ENCODE measurements at places on chromosomes 1 and 21. TPM values are rescaled to one million over a fixed set of nuclear protein-coding genes. Genes with fewer than 3 reads are reported as not detected.

FOXD2 gene
- 4.6 TPM for total RNA-seq

GRCh38 chr21:32844653-32845436, 73.3 kb upstream of the PAXBP1 start:
- DNase-seq = no peak
- H3K4me1 ChIP-seq = no peaks in the 10 kb centered on the region

- H3K27ac ChIP-seq = no peak overlapping the region
- H3K27me3 ChIP-seq = no peaks in the 10 kb centered on the region
- 0 out of 2 replicates have a peak, but pooled peaks cover 4% of the 10 kb centered on the region for H3K4me1 ChIP-seq
- H3K4me3 ChIP-seq = peak overlapping the region; percentile 67
- no peaks in the 10 kb centered on the region for H3K36me3 ChIP-seq
These were observed 62.4 kb downstream of the CD247 start for GRCh38 chr1:167455786-167456446.

DNA sequence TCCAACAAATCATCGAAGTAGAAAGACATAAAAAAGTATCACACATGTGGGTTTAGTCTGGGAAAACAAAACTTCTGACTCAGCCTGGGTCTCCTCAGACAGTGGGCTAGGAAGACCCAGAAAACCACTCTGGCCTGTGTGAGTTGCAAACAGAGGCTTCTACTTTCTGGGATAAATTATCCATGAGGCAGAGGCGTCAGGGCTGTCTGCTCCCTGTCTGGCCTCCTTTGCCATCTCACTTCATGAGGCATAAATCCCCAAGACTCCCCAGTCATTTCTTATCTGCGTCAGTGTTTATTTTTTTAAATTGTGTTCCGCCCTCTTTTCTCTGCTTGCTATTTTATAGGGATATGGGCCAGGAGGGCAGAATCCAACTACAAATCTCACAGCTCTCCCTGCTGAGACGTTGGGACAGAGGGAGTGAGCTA, 80.6 kb upstream of the TRABD2B start:
- no peak for DNase-seq
- no peaks in the 10 kb centered on the region for H3K36me3 ChIP-seq
- H3K4me3 ChIP-seq = no peak overlapping the region
- no peaks in the 10 kb centered on the region for H3K4me1 ChIP-seq
- H3K27me3 ChIP-seq = no peaks in the 10 kb centered on the region

GRCh38 chr1:229117664-229118300, 153.1 kb upstream of the RAB4A start:
- H3K27me3 ChIP-seq = no peaks in the 10 kb centered on the region
- no peak overlapping the region for H3K4me3 ChIP-seq
- no peak overlapping the region for H3K27ac ChIP-seq
- no peaks in the 10 kb centered on the region for H3K36me3 ChIP-seq
- no peak for DNase-seq
- H3K4me1 ChIP-seq = peaks cover 8% of the 10 kb centered on the region

DNA sequence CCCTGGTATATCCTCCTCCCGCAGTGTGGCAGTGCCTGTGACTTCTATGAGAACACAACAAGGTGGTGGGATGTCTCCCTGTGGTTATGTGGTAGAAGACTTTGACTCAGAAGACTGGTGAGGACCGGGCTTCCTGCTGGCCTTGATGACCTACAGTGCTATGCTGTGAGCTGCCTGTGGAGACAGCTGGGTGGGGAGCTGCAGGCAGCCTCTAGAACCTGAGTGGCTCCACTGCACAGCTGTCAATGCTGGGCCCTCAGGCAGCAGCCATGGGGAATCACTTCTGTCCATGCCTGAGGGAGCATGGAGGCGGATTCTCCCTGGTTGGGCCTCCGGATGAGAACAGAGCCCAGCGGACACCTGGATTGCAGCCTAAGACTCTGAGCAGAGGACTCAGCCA, 14.9 kb downstream of the SLC1A7 start:
- H3K4me3 ChIP-seq = no peak overlapping the region
- no peak for DNase-seq

DNA sequence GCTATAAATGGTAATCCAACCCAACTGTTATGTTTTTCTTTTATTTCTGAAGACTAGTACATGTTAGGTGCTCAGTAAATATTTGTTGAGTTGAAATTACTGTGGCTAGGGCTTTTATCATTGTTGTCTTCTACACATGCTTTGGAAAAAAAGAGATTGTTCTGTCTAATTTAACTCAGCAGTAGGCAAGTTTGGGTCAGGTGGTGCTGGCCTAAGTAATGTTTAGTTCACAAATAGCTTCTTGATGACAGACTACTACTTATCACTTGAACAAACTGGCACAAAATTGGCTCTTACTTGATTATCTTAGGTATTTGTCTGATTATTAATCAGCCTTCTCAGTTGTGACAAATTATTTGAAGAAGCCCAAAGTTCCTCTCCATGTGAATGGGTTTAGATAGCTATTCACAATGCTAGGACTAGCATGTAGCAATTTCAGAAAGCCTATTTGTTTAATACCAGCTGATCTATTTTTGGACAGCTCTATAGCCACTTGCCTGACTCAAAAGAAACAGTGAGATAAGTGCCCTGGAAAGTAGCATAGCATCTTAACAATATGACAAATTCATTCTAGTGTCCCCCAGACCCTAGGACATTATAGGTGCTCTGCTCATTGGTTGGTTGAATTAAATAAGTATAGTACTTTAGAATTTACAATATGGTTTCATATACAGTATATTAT, 32.6 kb downstream of the TMEM200B start:
- H3K27ac ChIP-seq = no peak overlapping the region
- H3K4me3 ChIP-seq = no peak overlapping the region
- no peaks in the 10 kb centered on the region for H3K4me1 ChIP-seq

- peak; percentile 39 for DNase-seq
- H3K27me3 ChIP-seq = no peaks in the 10 kb centered on the region
- H3K4me3 ChIP-seq = no peak overlapping the region
- H3K4me1 ChIP-seq = 0 out of 2 replicates have a peak, but pooled peaks cover 7% of the 10 kb centered on the region
- H3K27ac ChIP-seq = no peak overlapping the region
These were observed 28.2 kb upstream of the KLHDC7A start for GRCh38 chr1:18452550-18452949.

- DNase-seq = no peak
- no peak overlapping the region for H3K4me3 ChIP-seq
- no peak overlapping the region for H3K27ac ChIP-seq
- no peaks in the 10 kb centered on the region for H3K27me3 ChIP-seq
- no peaks in the 10 kb centered on the region for H3K36me3 ChIP-seq
These were observed 889.7 kb downstream of the ADGRL2 start for GRCh38 chr1:82690411-82690810.

All from Caco-2 (cell line).